ENCODE measurements at places on chromosomes 11 and 22. TPM values are rescaled to one million over a fixed set of nuclear protein-coding genes. Genes with fewer than 3 reads are reported as not detected.
A peak's percentile ranks its signal among the peaks of the same experiment; 100 is the strongest.

DHCR7 gene
- 52.0 TPM for total RNA-seq

RHBDD3 gene
- 20.5 TPM for total RNA-seq

MOV10L1 gene
- not detected for total RNA-seq

FADS2 gene
- 32.1 TPM for total RNA-seq

CFAP68 gene
- total RNA-seq = 33.2 TPM

CCDC89 gene
- not detected for total RNA-seq

MUC5AC gene
- not detected for total RNA-seq

HSPA8 gene
- 1,255 TPM for total RNA-seq

BTBD18 gene
- total RNA-seq = not detected

ACCS gene
- total RNA-seq = 16.6 TPM

DNA sequence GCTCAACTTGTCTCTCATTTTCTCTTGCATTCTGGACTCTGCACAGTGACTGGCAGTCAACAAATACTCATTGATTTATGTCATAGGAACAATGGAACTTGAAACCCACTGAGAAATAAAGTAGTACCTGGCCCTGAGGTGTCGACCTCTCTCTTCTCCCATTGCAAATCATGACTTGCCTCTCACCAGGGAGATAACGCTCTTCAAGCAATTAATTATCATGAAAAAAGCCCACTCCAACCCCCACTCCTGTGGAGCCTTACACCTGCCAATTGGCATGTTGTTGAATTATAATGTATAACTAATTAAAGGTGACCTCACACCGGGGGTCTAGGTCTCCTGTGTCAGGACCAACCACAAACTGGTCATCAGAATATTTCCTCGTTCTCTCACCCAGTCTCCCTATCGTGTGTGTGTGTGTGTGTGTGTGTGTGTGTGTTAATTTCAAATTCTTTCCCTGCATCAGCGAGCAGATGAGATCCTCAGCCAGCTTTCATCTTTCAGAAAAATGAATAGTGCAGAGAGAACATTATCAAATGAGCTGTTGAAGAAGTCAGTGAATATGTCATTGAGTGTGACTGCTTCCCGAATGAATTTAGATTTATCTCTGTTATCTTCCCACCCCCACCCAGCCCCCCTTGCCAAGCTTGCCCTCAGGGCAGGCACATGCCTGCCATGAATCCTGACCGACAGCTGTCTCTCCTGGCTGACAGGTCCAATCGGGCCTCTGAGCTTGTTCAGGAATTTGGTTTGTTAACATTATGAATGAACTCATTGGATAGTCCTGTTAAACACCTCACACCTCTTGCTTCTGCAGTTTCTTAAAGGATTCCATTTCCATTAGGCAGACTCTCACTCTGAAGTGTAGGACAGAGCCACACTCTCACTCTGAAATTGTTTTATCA, 357.4 kb downstream of the INSC start:
- H3K36me3 ChIP-seq = no peaks in the 10 kb centered on the region
- H3K4me3 ChIP-seq = no peak overlapping the region
- no peak overlapping the region for H3K27ac ChIP-seq
- DNase-seq = no peak

- H3K4me3 ChIP-seq = no peak overlapping the region
- DNase-seq = no peak
- H3K27me3 ChIP-seq = no peaks in the 10 kb centered on the region
- no peaks in the 10 kb centered on the region for H3K4me1 ChIP-seq
- H3K27ac ChIP-seq = no peak overlapping the region
- H3K36me3 ChIP-seq = peaks cover 11% of the 10 kb centered on the region
Observed at GRCh38 chr22:46992121-46992731, 229.8 kb downstream of the TBC1D22A start.

DNA sequence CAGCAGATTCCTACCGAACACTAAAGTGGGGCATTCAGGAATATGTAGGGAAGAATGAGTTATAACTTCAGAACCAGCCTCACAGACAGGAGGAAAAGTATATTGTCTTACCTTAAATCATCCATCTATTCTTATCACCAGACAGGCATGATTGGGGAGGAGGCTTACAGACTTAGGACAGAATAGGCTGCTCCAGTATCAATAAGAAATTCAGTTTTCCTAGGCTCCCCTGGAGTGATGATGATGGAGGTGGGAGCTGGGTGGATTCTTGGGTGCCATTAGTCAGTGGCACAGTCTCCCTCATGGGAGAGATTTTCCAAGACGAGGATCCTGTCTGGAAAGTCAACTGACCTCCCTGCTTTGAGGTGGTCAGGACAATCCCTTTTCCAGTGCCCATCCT, 225.0 kb downstream of the AASDHPPT start:
- no peak overlapping the region for H3K27ac ChIP-seq
- H3K27me3 ChIP-seq = no peaks in the 10 kb centered on the region
- no peaks in the 10 kb centered on the region for H3K4me1 ChIP-seq
- no peak for DNase-seq
- no peak overlapping the region for H3K4me3 ChIP-seq

GRCh38 chr11:12546660-12547059, 127.6 kb upstream of the TEAD1 start:
- H3K27me3 ChIP-seq = no peaks in the 10 kb centered on the region
- DNase-seq = no peak
- H3K36me3 ChIP-seq = no peaks in the 10 kb centered on the region
- no peaks in the 10 kb centered on the region for H3K4me1 ChIP-seq

- H3K4me3 ChIP-seq = no peak overlapping the region
- no peaks in the 10 kb centered on the region for H3K36me3 ChIP-seq
- no peaks in the 10 kb centered on the region for H3K4me1 ChIP-seq
- peaks cover 7% of the 10 kb centered on the region for H3K27me3 ChIP-seq
Observed at GRCh38 chr11:12915093-12915492, 94.0 kb upstream of the RASSF10 start.

DNA sequence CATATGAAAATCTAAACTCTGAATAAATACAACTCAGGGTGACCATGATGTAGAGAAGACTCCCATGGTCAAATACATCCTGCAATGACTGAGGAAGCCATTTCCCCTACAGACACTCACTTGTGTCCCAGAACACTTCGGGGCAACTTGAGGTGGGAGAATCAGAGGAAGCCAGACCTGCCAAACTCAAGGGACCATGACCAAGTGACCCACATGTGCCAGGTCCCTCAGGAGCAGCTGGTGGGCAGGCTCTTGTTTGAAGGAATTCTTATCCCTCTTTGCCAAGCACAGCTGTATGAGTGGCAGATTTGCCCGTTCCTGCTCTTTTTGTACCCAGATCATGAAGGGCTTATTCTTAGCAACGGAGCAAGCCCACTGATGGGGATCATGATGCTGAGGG, 17.8 kb downstream of the SPATA19 start:
- no peak overlapping the region for H3K4me3 ChIP-seq
- no peaks in the 10 kb centered on the region for H3K36me3 ChIP-seq
- DNase-seq = no peak
- H3K27ac ChIP-seq = no peak overlapping the region

GRCh38 chr11:125300791-125301218, 136.3 kb downstream of the PKNOX2 start:
- H3K27ac ChIP-seq = no peak overlapping the region
- H3K4me3 ChIP-seq = no peak overlapping the region
- H3K36me3 ChIP-seq = no peaks in the 10 kb centered on the region
- DNase-seq = no peak
- no peaks in the 10 kb centered on the region for H3K4me1 ChIP-seq

GRCh38 chr11:119726150-119726553, 2.8 kb downstream of the NECTIN1 start:
- H3K27ac ChIP-seq = no peak overlapping the region
- DNase-seq = no peak
- no peak overlapping the region for H3K4me3 ChIP-seq

DNA sequence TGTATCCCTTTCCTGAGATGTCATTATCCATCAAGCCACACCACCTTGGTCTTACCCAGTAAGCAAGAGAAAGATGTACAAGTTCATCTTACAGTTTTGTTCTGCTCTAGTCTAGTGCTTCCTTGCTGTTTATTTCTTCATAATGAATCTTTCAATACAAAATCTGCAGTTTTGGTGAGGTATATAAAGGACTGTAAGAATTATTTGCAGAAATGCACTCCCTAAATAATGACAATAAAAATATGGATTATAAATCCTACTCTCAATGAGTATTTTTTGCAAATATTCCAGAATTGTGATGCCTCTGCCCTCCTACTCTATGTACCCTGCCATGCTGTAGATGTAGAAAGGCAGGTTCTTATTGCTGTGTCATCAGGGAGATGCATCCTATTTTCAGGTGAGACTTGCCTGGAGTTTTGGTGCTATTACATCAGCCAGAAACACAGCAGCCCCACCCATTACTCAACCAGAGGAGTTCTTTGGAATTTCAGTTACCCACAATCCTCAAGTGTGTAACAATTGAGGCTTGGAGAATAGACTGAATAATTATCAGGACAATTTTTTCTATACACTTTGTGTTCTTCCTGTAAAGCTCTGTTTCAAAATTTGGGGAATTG, at the start of gene OR10S1:
TSS of gene OR10S1 (minus strand) at position 51 of the 617 bp plus-strand sequence. CDS start 117 bp downstream, outside the sequence.
- no peaks in the 10 kb centered on the region for H3K4me1 ChIP-seq
- H3K27me3 ChIP-seq = peaks cover 5% of the 10 kb centered on the region
- no peaks in the 10 kb centered on the region for H3K36me3 ChIP-seq
- H3K4me3 ChIP-seq = no peak within 1 kb of the TSS
- no peak for DNase-seq

GRCh38 chr11:1619449-1619848, 2.5 kb downstream of the KRTAP5-4 start:
- H3K27ac ChIP-seq = no peak overlapping the region
- peak; percentile 37 for DNase-seq
- peaks cover 3% of the 10 kb centered on the region for H3K27me3 ChIP-seq
- no peak overlapping the region for H3K4me3 ChIP-seq

DNA sequence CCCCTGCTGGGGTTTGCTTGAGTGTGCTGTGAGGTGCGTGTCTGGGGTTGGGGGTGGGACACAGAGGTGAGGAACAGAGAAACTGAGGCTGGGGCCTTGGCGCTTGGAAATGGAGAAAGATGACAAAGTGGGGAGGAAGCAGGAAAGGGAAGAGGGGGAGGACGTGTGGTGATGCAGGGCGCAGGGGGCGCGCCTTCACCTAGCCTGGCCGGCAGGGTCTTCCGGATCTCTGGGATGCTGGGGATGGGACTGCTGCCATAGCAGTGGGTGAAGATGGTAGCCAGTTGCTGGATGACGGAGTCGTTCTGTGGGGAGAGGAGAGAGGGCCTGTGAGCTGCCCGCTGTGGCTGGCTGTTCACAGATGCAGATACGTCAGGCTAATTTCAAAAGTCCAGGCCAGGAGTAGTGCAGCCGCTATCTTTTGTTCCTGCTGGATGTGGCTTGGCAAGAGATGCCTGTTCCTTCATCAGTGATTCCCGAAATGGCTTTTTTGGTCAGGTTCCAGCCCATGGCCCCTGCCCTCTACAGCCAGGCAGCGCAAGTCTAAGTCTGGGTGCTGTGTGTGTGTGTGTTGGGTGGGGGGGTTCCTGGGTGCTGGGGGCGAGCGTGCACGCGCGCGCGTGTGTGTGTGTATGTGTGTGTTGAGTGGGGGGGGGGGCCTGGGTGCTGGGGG, 54.8 kb downstream of the NAT10 start:
- H3K4me1 ChIP-seq = peaks cover 13% of the 10 kb centered on the region
- DNase-seq = no peak
- no peak overlapping the region for H3K4me3 ChIP-seq
- H3K27me3 ChIP-seq = no peaks in the 10 kb centered on the region

- no peak overlapping the region for H3K4me3 ChIP-seq
- no peaks in the 10 kb centered on the region for H3K36me3 ChIP-seq
- H3K27me3 ChIP-seq = no peaks in the 10 kb centered on the region
Observed at GRCh38 chr22:19821523-19822300, 33.0 kb downstream of the GNB1L start.

DNA sequence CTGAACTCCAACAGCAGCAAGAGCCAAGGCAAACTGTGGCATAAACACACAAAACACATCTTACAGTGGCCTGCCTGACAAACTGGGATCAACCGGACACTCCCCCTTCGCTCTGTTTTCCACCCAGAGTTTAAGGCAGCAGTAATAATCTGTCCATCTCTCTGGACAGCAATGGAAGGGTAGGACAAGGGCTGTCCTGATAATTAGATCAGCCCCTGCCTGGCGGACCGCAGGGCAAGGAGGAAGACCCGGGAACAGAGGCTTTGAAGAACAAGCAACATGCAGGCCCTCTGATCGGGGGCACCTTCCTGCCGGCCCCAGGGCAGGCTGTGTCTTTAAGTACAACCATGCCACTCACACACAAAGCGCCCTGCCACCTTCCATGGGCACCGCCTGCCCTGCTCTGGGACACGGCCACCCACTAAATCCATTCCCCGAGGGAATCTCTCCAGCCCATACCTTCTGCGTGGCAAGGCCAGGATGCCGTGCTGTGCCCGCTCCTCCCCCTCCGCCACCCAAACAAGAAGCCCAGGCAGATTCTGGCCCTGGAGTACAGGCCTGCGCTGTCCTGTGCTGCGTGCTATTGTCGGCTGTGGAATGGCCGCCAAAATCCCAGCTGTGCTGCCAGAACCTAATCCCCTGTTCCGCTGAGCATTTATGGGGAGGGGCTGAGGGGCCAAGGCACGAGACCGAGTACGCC, 38.8 kb downstream of the NUMA1 start:
- no peak overlapping the region for H3K27ac ChIP-seq
- peak; percentile 48 for DNase-seq
- no peaks in the 10 kb centered on the region for H3K27me3 ChIP-seq
- no peak overlapping the region for H3K4me3 ChIP-seq
- H3K4me1 ChIP-seq = peaks cover 37% of the 10 kb centered on the region

DNA sequence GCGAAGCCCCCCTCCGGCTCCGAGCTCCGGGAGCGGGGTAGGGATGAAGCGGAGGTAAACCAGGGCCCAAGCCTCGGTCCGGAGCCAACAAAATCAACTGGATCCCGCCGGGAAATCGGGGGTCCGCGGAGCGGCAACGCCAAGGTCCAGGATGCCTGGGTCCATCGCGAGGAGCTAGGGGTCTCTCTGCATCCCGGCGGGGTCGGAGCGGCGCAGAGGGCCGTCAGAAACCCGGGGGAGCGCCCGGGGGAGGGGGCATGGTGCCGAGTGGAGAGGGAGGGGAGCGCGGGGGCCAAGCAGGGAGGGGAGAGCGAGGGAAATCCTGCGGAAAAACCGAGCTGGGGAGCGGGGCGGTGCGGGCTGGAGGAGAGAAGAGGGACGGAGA, 51.8 kb downstream of the SLC22A12 start:
- H3K4me1 ChIP-seq = peaks cover 2% of the 10 kb centered on the region
- H3K36me3 ChIP-seq = no peaks in the 10 kb centered on the region
- H3K27me3 ChIP-seq = peaks cover 24% of the 10 kb centered on the region
- no peak overlapping the region for H3K27ac ChIP-seq

GRCh38 chr11:123235117-123235655, 40.1 kb upstream of the CLMP start:
- DNase-seq = peak; percentile 38
- peaks cover 14% of the 10 kb centered on the region for H3K4me1 ChIP-seq
- H3K27me3 ChIP-seq = no peaks in the 10 kb centered on the region
- no peak overlapping the region for H3K27ac ChIP-seq

- no peaks in the 10 kb centered on the region for H3K36me3 ChIP-seq
- no peak overlapping the region for H3K4me3 ChIP-seq
- no peak for DNase-seq
- no peak overlapping the region for H3K27ac ChIP-seq
- no peaks in the 10 kb centered on the region for H3K4me1 ChIP-seq
Observed at GRCh38 chr11:81995889-81996288, 737.8 kb downstream of the FAM181B start.

- DNase-seq = no peak
- peaks cover 13% of the 10 kb centered on the region for H3K36me3 ChIP-seq
- H3K4me3 ChIP-seq = no peak overlapping the region
- H3K27me3 ChIP-seq = no peaks in the 10 kb centered on the region
- H3K4me1 ChIP-seq = peaks cover 23% of the 10 kb centered on the region
Observed at GRCh38 chr11:66846671-66847091, 3.4 kb downstream of the RCE1 start.
